ENCODE measurements at places on chromosomes 1 and 21. TPM values are rescaled to one million over a fixed set of nuclear protein-coding genes. Genes with fewer than 3 reads are reported as not detected.

DNA sequence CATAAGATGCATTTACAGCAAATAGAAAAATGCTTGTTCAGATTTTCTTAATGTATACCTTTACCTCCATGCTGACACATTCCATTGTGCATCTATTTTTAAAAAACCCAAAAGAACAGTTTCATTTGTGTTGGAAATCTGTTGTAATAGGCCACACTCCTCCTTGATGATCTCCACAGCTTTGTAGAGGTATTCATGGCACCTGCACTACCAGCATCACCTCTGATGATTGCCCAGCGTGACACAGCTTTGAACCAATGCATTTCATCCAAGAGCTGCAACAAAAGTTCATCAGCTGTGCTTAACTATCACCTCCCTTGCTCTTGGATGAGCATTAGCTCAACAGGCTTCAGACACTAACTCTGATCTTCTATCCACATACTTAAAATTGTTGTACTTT is 8.2 kb downstream of the DYNLT5 start:
- no peak overlapping the region for H3K27ac ChIP-seq
- DNase-seq, result no peak
- H3K27me3 ChIP-seq, result no peaks in the 10 kb centered on the region
- H3K4me1 ChIP-seq, result no peaks in the 10 kb centered on the region
- no peak overlapping the region for H3K4me3 ChIP-seq
- H3K36me3 ChIP-seq, result no peaks in the 10 kb centered on the region

The ZNF683 gene
- total RNA-seq, result not detected

The RPTN gene
- total RNA-seq, result not detected

The KDF1 gene
- total RNA-seq, result not detected

The TRABD2B gene
- total RNA-seq, result 7.6 TPM
